RKO (cell line): ENCODE measurements at places on chromosomes 5 and 9.

- no peak for DNase-seq
Observed at GRCh38 chr5:75242067-75242466, 5.4 kb upstream of the ANKRD31 start.

DNA sequence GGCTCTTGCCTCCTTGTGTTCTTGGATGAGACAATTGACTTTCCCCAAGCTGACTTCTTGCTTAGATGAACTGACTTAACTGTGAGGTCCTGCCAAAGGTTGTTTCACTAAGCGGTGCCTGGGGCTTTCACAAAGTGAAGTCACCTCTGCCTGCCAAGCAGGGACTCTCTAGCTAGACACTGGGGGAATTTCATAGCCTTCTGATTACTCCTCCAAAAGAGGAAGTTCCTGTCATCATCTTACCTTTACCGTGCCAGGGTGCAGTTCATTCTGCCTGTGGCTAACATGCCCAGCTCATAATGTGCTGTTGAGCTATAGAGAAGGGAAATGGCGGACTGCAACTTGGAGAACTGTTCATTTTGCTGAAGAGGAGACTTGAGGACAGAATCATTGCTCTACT, 472.0 kb upstream of the WWC1 start:
- no peak for DNase-seq

GRCh38 chr5:73039082-73039481, 81.3 kb upstream of the TMEM171 start:
- no peak for DNase-seq

GRCh38 chr9:84758817-84759216, 89.3 kb downstream of the NTRK2 start:
- no peak for DNase-seq

DNA sequence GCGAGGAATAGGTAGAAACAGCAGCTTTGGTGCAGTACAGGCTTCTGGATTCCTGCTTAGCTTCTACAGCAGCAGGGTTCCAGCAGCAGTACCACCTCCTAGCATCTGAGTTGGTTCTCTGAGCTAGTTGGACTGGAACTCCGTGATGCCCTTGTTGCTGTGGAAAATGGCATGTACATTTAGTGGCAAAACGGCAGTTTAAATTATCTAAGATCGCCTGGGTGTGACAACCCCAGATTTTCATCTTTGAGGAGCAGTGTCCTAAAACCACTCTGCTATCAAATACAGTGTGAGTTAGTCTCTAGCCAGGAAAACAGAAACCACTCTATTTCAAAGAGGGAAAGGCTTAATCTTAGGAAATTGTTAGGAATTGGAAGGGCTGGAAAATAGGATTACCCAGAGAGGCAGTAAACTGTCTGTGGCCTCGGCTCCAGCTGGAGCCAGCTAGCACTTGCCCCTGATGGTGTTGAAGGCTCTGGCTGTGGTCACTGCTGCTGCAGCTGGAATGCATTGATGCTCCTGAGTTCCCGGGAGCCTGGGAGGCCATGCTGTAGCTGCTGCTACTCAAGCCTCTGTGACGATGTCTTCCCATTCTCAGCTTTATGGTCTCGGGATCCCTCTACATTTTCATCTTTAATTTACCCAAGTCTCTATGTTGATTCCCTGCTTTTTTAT, 29.4 kb downstream of the RAD23B start:
- DNase-seq, result no peak

GRCh38 chr9:70861376-70861775, 260.0 kb downstream of the TRPM3 start:
- no peak for DNase-seq

DNA sequence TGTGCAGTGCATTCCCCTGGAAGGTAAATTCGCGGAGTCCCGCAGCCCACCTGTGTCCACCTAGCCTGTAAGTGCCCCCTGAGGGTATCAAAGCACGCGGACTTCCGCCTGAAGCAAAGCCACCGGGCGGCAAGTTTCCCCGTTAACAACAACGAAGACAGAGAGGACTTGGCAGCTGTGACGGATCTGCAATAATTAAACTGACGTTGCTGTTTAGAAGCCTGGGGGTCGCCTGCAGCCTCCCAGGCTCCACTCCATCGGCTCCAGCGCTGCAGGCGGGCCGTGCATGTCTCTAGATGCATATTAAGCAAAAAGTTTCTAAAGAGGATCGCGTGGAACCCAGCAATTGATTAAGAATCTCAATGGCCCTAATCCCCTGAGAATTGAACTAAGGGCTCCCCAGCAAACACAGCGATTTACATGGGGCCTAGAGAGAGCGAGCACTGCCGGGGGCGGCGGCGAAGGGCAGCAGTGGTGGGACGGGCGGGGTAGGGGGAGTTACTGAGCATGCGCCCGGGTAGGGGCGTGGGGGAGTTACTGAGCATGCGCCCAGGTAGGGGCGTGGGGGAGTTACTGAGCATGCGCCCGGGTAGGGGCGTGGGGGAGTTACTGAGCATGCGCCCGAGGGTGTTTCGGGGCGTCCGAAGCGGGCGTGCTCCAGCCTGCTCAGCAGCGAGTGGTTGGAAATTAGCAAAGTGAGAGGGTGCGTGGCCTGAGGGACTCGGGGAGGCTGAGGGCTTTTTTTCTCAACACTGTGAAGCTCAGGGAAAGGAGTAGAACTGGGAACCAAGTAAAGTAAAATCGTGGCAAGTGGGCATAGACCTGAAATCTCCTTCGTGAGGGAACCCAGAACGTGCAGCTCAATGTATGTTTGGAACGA, 255.2 kb downstream of the DOCK8 start:
- DNase-seq, result peak; percentile 88

DNA sequence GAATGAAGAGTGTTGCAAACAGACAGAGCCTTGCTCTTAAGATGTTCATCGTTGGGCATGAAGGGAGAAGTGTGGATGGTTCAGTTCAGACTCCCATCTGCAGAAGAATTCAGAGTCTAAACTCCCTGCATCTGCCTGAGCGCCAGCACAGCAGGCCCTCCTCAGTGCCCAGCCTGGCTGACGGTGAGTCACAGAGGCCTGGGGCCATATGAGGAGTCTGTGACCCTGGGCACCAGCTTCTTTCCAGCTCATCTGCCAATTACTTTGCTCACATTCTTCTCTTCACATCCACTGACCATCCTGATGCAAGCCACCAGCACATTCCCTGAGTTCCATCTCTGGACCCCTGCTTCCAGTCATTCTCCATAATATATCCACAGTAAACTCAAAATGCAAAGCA, 401.1 kb upstream of the TRPC7 start:
- DNase-seq, result no peak

GRCh38 chr9:87537625-87538024, 40.0 kb downstream of the DAPK1 start:
- DNase-seq, result no peak

DNA sequence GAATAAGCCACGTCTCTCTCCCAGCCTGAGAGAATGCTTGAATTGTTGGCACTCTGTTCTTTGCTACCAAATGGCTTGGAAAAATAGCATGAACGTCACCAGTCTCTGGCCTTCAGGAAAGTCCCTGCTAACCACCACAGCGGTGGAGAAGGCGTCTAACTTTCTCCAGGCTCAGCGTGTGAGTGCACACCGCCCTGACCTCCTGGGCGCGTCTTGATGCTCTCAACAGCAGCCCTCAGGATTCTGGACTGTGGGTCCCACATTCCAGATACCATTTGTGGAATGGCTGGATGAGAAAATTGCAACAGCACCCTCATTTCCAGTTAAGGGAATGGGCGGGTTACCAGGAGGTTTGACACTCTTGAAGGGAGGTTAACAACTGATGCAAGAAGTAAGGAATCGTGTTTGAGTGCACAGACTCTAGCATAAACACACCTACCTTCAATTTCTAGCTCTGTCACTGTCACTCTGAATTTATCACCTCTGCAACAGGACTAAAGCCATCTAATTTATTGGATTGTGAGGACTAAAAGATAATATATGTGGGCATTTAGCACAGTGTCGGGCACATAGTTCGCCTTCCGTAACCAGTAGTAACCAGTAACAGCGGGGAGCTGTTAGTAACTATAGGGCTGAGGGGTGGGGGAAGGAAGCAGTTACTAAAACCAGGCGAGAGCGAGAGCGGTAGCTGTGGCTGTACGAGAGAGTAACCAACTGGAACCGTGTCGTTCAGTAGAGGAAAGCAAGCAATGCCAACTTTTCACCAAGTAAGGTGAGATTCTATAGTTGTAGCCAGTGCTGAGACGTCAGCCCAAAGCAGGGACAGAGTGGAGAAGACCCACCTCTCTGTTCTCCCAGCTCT, 807 bp upstream of the PLGRKT start:
- peak; percentile 86 for DNase-seq

DNA sequence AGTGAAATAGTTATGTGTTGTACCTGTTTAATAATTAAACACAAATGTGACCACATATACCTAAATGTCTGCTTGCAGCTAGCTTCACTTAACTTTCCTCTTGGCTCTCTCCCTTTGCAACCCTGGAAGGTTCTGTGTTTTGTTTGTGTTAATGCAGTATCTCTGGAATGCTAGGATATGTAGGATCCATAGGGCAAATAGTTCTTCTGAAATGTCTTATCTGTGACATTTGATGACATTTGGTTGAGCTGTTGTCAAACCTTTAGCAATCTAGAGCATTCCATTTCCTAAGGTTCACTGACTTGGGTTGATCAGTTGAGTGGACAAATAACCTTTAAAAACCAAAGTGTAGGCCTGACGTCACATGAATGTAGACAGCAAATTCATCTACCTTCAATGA, 21.8 kb downstream of the CTNNA1 start:
- no peak for DNase-seq

- DNase-seq, result no peak
Observed at GRCh38 chr9:118457171-118458000, 753.2 kb downstream of the TLR4 start.

GRCh38 chr5:169696621-169697510, 59.8 kb downstream of the DOCK2 start:
- no peak for DNase-seq

DNA sequence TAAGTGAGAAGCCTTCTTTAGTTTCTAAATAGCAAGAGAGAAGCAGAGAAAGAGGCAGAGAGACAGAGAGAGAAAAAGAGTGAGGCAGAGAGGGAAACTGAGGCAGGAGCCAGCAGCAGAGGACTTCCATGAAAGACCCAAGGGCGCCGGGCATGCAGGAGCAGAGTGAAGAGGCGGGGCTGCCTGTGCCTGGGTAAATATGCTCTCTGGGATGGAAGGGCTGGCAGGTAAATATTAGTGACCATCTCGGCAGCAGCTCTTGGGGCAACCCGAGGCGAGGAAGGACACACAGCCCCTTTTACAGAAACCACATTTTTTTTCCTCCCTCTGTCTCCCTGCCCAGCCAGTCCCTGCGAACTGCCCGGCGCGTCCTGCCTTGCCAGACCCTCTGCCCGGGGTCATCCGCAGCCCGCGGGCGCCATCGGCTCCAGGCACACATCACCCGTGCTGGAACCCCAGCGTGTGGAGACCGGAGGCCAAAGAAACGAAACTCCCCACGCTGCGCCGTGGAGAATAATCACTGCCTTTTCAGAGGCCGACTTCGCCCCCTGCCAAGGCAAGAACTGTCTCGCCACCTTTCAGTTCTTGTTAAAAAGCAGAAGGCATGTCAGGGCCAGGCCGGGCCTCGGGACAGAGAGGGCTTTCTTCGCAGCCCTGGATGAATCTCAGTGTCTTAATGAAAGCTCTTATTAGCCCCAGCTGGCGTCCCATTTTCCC, 61.3 kb downstream of the BOD1 start:
- no peak for DNase-seq

DNA sequence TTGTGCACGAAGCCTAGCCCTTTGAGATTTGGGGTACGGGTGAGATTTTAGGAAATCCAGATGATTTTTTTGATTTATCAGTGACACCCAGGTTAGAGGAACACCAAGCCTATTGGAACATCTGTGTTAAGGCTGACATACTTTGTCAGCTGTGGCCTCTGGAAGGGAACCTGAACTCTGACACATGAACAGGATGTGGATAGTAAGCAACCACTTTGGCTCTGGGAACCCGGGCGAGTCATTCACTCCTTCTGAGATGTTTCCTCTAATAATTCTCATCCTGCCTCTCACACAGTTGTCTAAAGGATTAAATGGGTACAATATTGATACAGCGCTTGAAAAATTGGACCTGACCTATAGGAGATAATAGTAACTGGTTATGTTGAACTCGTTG, 67.8 kb downstream of the FGF1 start:
- DNase-seq, result peak; percentile 84

DNA sequence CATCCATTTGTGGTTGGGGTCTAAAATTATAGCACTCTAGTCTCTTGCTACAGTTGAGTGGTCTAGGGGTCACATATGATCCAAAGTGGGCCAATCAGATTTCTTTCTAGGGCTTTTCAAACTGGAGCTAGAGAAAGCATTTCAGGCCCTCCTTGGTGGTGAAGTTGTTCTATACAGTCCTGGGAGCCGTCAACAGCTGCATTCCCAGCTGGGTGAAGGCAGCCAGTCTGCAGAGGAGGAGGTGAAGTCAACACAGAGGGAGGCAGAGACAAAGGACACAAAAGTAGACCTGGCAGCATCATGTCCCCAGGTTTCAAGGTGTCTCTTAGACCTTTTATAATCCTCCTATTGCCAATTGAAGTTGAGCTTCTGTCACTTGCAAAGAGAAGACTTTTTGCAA, 518.2 kb downstream of the BNC2 start:
- no peak for DNase-seq

- no peak for DNase-seq
Observed at GRCh38 chr5:130386155-130386554, 481.9 kb downstream of the CHSY3 start.

DNA sequence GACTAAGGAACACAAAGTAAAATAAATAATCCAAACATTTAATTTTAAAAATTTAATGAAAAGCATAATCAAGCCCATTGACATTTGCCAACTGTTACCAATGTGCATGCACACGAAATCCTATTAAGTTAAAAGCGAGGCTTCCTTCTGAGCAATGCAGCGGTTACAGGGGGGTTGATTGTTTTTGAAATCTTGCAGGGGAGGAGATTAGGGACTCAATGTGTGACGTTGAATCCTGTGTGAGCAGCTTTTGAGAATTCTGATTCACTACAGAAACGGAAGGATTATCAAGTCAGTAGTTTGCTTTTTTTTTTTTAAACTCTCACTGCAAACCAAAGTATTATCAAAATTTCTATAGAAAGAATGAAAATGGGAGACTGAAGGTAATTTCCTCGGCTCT, 109.5 kb downstream of the PRKACG start:
- no peak for DNase-seq

DNA sequence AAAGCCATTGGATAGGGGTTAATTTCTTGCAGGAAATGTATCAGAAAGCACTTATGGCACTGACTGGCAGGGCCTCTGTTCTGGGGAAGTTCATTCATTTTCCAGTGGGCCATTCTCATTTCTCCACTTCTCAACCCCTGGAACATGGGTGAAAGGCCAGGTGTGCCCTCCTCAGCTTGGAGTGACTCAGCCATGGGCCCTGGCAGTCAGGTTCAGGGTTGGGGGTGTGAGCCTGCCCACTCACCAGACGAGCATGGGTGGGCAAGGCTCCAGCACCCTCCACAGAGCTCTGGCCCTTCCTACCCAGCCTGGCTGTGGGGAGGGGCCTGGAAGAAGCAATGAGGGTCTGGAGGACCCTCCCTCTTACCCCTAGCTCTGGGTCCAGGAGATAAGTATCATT, 174.4 kb downstream of the HSPA4 start:
- no peak for DNase-seq
